ENCODE measurements at places on chromosomes 3 and 15.

DNA sequence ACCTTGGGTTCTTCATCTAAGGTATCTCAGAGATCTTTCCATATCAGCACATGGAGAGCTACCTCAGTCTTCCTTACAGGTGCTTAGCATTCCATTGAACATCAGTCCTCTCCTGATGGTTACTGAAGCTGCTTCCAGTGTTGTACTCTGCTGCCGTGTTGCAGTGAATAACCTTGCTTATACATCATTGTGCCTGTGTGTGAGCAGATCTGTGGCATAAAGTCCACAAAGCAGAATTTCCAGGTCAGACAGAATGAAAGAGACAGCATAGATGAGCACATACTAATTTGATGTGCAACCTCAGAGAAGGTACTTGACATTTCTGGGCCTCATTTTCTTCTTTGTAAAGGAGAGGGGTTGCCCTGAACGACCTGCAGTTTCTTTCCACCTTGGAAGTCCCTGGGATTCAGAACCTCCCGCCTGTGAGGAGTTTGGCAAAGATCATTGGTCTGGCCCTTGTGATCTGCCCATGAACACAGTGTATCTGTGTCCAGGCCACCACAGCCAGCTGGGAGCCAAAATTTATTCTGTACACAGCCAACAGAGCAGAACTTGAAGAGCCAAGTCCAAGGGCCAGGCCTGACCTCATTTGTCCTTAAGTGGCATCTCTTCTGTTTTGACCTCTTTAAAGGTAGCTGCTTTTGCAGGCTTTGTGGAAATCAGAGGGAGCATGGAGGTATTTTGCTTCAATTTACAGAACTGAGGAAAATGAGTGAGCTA is 57.2 kb upstream of the SLC7A14 start:
- DNase-seq, result no peak

DNA sequence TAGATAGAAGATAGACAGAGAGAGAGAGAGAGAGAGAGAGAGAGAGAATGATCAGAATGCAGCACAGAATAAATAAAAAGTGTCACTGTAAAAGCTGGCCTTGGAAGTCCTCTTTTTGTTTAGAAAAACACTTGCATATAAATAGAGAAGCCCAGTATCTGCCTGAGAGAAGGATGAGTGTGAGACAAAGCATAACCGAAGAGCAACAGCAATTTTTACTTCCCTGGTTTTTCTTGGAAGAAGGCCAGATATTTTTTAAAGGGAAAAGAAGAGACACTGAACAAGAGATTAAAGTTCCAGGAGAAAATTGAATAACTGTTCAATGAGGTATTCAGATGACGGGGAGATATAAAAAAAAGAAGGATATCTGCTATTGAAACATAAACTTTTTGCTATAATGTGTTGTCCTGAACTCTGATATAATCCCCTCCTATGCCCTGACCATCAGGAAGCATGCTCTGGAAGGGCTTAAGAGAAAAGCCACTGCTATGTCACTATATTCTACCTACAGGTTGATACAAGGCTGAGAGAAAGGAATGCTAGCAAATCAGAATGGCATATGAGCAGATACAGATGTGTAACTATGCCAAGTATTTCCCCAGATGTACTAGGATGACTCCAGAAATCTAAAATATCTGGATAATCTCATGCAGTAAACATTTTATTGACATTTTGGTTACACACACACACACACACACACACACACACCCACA is 358.9 kb downstream of the RBMS3 start:
- DNase-seq, result no peak

DNA sequence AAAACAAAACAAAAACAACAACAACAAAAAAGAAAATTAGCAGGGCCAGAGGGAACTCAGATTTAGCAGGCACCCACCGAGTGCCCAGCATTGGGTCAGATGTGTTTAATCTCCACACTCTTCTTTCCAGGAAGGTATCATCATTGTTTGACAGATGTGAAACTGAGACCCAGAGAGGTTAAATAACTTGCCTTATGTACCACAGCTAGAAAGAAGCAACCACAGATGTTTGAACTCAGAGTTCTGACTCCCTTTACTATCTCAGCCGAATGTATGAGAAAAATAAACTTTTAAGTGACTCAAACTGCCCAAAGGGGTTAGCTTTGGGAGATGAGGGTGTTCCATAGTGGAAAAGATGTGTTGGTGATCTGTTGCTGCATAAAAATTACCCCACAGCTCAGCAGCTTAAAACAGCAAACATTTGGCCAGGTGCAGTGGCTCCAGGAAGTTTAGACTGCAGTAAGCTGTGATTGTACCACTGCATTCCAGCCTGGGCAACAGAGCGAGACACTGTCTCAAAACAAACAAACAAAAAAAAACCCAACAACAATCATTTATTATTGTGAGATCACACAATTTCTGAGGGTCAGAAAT is 4.5 kb upstream of the RPP25 start:
- DNase-seq, result no peak

- no peak for DNase-seq
Measured at GRCh38 chr3:14606669-14607339, 44.8 kb upstream of the CCDC174 start.

- no peak for DNase-seq
Measured at GRCh38 chr3:61299343-61300005, 48.2 kb upstream of the FHIT start.

DNA sequence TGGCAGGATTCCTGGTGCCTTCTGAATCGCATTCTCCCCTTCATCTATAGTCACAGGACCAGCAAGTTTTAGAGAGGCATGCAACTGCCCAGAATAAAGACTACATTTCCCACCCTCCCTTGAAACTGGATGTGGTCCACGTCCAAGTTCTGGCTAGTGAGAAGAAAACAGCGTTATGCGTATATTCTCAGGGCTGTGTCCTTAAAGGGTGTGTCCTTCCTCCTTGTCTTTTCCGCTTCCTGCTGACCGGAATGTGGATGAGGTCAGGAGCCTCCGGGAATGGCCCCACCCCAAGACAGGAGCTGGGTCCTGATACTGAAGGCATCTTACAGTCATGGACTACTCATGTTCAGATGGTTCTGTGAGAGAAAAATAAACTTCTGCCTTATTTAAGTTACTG is 20.2 kb downstream of the CHST2 start:
- no peak for DNase-seq

DNA sequence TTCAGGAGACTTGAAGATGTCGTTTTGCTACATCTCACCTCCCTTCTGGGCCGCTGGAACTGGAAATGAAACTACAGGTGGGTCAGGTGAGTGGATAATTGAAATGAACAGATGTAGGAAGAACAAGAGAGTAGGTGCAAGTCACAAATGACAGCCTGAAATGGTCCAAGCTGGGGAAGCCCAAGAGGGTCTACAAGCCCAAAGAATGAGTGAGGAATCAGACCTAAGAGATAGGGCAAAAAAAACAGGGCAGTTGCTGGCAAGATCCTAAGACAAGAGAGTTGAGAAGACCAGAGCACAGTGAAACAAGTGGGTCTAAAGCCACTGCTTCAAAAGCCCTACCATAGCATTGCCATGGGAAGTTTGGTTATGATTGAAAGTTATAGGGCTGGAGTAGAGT is 67.4 kb upstream of the SNRK start:
- no peak for DNase-seq

- DNase-seq, result no peak
Measured at GRCh38 chr3:178859386-178859785, 212.2 kb downstream of the ZMAT3 start.

- DNase-seq, result no peak
Measured at GRCh38 chr3:145333931-145334330, 827.1 kb downstream of the PLOD2 start.

- DNase-seq, result no peak
Measured at GRCh38 chr3:30012941-30013543, 593.4 kb upstream of the TGFBR2 start.

GRCh38 chr15:69623392-69624154 is 171.0 kb downstream of the RPLP1 start:
- DNase-seq, result no peak

DNA sequence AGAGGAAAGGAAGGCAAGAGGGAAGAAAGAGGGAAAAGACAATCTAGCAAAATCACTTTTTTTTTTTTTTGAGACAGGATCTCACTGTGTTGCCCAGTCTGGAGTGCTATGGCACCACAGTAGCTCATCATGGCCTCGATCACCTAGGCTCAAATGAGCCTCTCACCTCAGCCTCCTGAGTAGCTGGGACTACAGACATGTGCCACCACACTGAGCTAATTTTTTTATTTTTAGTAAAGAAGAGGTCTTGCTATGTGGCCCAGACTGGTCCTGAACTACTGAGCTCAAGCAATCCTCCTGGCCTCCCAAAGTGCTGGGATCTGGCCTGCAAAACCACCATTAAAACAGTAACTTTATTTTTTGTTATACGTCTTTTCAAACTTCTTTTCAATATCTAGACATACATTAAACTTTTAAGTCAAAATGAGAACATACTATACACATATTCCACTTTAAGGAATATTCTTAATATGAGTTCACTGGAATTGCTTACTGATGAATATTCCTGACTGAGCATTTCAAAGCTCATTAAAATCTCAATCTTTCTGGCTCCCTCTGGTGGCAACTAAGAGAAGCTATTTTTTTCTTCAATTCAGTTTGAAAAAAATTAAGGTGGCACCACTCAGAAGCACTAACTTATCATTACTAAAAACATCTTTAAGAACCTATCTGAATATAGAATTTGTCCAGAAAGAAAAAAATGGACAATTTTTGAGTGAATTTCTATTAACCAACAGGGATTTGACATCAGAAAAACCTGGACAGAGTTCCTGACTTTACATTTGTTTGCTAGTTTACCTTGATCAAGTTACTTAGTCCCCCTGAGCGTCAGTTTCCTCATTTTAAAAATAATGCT is 40.9 kb downstream of the UACA start:
- no peak for DNase-seq

DNA sequence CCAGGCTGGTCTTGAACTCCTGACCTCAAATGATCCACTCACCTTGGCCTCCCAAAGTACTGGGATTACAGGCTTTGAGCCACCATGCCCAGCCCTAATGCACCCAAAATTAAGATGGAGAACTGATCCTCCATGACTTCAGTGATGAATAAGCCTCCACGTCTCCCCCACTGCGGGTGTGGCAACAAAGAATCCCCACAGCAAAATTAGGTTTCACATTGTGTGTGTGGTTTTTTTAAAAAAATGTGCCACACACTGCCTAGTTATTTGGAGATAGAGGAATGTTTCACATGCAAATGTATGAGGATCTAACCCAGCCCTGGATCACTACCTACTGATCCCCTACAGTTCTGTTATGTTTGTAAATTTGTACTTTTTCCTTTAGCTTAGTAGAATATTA is 17.3 kb downstream of the HDAC11 start:
- DNase-seq, result no peak

- no peak for DNase-seq
Measured at GRCh38 chr15:45457220-45457619, 65.3 kb downstream of the SLC30A4 start.

DNA sequence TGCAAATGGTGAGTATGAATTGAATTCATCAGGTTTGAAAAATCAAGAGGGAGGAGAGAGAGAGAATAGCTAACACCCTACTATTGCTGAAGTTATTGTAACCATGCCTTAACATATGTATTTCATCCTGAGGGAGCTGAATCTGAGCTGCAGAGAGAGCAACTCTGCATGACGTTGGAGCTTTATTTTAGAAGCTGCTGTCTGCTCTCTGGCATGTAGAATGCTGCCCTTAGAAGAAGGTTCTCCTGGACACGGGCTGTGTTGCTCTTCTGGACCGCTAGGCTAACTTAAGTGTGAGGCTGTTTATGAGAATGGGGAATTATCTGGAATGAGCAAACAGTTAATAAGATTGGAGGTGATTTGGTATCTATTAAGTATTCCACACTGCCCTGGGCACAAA is 814.6 kb downstream of the AGBL1 start:
- no peak for DNase-seq

- DNase-seq, result no peak
Measured at GRCh38 chr15:65857718-65858402, 11.4 kb upstream of the RAB11A start.

DNA sequence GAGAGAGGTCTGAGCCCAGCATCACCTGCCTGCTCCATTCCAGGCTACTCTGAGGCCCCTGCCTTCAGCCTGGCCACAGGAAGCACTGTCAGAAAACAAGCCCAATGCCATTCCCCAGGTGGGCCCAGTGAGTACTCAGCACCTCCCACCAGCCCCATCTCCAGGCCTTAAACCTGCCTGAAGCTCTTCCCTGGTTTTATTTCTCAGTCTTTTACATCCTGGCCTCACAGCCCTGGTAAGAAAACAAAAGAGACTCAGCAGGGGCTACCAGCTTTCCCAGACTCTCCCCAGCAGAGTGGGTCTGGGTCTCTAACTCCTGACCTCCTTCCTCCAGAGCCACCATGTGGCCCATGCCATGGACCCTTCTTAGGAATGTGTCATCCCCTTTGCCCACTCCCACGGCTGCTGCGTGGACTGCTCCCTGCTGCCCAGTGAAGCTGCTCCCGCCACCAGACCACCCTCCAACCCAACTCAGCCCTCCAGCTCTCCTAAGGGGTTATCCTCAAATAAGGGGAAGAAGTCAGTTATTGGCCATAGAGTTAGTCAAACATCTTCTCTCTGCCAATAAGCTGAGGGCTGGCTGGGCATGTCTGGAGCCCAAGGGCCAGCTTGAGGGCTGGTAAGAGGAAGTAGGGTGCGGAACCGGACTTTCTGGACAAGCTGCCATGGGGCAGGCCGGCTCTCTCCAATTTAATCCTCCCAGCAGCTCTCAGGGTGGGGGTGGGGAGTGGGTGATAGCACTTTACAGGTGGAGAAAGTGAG is 116.7 kb upstream of the LINGO1 start:
- DNase-seq, result no peak

GRCh38 chr3:150488867-150489266 is 57.4 kb downstream of the SERP1 start:
- DNase-seq, result no peak
